Mammary microvascular endothelial cell (primary cell): ENCODE measurements at places on chromosomes 11 and 22. TPM values are rescaled to one million over a fixed set of nuclear protein-coding genes. Genes with fewer than 3 reads are reported as not detected.

Gene APOBEC3A
- total RNA-seq = not detected in 2 replicates

Gene KCNE3
- 0.15 and 0.27 TPM in 2 replicates for total RNA-seq

Gene C11orf21
- total RNA-seq = not detected in 2 replicates

Gene GAL3ST1
- not detected in 2 replicates for total RNA-seq

Gene ACTN3
- not detected in 2 replicates for total RNA-seq

Gene GLB1L2
- total RNA-seq = 0.07 and 0.34 TPM in 2 replicates

Gene MB
- not detected in 2 replicates for total RNA-seq

Gene SERPIND1
- 6.1 and 7.6 TPM in 2 replicates for total RNA-seq

Gene GPR137
- total RNA-seq = 22.8 and 27.8 TPM in 2 replicates

Gene OR52E6
- total RNA-seq = not detected in 2 replicates

Gene SCGB1A1
- total RNA-seq = not detected in 2 replicates

Gene APOBEC3B
- 19.7 and 25.1 TPM in 2 replicates for total RNA-seq

Gene CASP1
- total RNA-seq = 29.9 and 36.4 TPM in 2 replicates

Gene PTPRJ
- total RNA-seq = 2.9 and 3.6 TPM in 2 replicates

Gene MS4A15
- not detected in 2 replicates for total RNA-seq

Gene MYEOV
- 10.7 and 14.1 TPM in 2 replicates for total RNA-seq

Gene MYOD1
- not detected in 2 replicates for total RNA-seq

Gene SHISAL1
- 0.05 TPM in 1 of 2 replicates, not detected in the other for total RNA-seq

Gene RFPL1
- not detected in 2 replicates for total RNA-seq

Gene ABCG4
- 0.10 TPM in 1 of 2 replicates, not detected in the other for total RNA-seq

Gene UPK3A
- not detected in 2 replicates for total RNA-seq

Gene ESAM
- 311 and 317 TPM in 2 replicates for total RNA-seq

Gene DYNC2H1
- total RNA-seq = 1.6 and 3.6 TPM in 2 replicates

Gene GAB2
- 15.9 and 17.2 TPM in 2 replicates for total RNA-seq

Gene CFAP300
- total RNA-seq = not detected in 2 replicates

Gene POLD3
- 11.9 and 12.6 TPM in 2 replicates for total RNA-seq

Gene SHANK3
- total RNA-seq = 27.8 and 32.5 TPM in 2 replicates

Gene NXPE1
- not detected in 2 replicates for total RNA-seq

Gene GGTLC2
- not detected in 2 replicates for total RNA-seq

Gene GALNT18
- total RNA-seq = 26.4 and 27.9 TPM in 2 replicates

Gene KRTAP5-3
- not detected in 2 replicates for total RNA-seq

Gene TUBA8
- 11.5 and 15.6 TPM in 2 replicates for total RNA-seq

Gene FSHB
- not detected in 2 replicates for total RNA-seq

Gene PDE3B
- total RNA-seq = 0.27 and 0.30 TPM in 2 replicates

Gene TP53AIP1
- not detected in 2 replicates for total RNA-seq

Gene TSPO
- 967 and 1,033 TPM in 2 replicates for total RNA-seq

Gene HBD
- not detected in 2 replicates for total RNA-seq

Gene PRR33
- not detected in 2 replicates for total RNA-seq

Gene IFITM10
- 0.20 TPM in 2 replicates for total RNA-seq

Gene NPAS4
- total RNA-seq = not detected in 2 replicates

Gene OR51B4
- total RNA-seq = not detected in 2 replicates

Gene ANO1
- 0.40 and 0.54 TPM in 2 replicates for total RNA-seq

Gene AIFM3
- total RNA-seq = 0.07 TPM in 1 of 2 replicates, not detected in the other

Gene MAPK8IP2
- 0.07 and 0.34 TPM in 2 replicates for total RNA-seq

Gene VPREB1
- not detected in 2 replicates for total RNA-seq

Gene IL17RA
- total RNA-seq = 6.8 and 11.9 TPM in 2 replicates
